Large intestine (tissue), 12 donors: ENCODE measurements at places on chromosomes 12 and 14. TPM values are rescaled to one million over a fixed set of nuclear protein-coding genes. Genes with fewer than 3 reads are reported as not detected.

Gene CLBA1
- polyA plus RNA-seq, result 7.0 TPM

Gene FBXO21
- polyA plus RNA-seq, result 32.0 TPM

Gene KRT72
- polyA plus RNA-seq, result 2.0 TPM

Gene PHC1
- 34.2 TPM for polyA plus RNA-seq

Gene PRICKLE1
- polyA plus RNA-seq, result 6.0 TPM

Gene DRAM1
- 7.8 TPM for polyA plus RNA-seq

Gene EPS8
- polyA plus RNA-seq, result 61.6 TPM

Gene NCKAP5L
- 9.7 TPM for polyA plus RNA-seq

Gene TTC7B
- 12.2 TPM for polyA plus RNA-seq

Gene GPR135
- polyA plus RNA-seq, result 3.5 TPM

Gene GRIP1
- polyA plus RNA-seq, result 6.7 TPM

Gene ENDOU
- polyA plus RNA-seq, result 1.8 TPM

Gene LRRIQ1
- 0.49 TPM for polyA plus RNA-seq

GRCh38 chr12:67019070-67019469, 250.1 kb upstream of the CAND1 start:
- DNase-seq, result no peak

GRCh38 chr12:3034067-3034750, 43.0 kb upstream of the TSPAN9 start:
- peak; percentile 40 for DNase-seq

DNA sequence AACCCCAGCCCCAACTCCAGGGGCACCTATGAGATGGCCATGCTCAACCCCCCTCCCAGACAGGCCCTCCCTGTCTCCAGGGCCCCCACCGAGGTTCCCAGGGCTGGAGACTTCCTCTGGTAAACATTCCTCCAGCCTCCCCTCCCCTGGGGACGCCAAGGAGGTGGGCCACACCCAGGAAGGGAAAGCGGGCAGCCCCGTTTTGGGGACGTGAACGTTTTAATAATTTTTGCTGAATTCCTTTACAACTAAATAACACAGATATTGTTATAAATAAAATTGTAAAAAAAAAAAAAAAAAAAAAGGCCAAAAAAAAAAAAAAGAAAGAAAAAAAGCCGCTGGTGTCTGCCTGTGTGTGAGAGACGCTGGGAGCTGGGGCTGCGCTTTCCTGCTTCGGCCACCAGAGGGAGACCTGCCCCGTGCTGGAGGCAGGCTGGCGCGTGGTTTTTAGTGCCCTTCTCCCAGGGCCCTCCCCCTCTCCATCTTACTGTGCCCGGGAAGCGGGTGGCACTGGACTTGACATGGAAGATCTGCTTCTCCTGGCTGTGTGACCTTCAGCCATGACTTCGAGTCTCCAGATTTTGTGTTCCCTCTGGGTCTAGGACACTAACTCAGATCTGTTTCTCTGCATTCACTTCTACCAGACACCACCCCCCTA, 3.4 kb upstream of the NXPH4 start:
- DNase-seq, result peak; percentile 81

DNA sequence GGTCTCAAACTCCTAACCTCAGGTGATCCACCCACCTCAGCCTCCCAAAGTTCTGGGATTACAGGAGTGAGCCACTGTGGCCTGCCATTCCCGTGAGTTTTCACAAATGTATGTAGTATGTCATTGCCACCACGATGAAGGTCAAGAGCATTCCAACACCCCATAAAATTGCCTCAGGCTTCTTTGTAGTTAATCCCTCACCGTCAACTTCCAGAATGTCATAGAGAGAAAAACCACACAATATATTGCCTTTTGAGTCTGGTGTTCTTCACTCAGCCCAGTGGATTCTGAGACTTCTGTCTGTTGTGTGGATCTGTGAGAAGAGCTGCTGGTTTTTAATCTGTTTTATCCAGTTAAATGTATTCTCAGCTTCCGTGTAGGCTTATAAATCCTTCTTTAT, 12.6 kb upstream of the CFAP251 start:
- DNase-seq, result no peak

DNA sequence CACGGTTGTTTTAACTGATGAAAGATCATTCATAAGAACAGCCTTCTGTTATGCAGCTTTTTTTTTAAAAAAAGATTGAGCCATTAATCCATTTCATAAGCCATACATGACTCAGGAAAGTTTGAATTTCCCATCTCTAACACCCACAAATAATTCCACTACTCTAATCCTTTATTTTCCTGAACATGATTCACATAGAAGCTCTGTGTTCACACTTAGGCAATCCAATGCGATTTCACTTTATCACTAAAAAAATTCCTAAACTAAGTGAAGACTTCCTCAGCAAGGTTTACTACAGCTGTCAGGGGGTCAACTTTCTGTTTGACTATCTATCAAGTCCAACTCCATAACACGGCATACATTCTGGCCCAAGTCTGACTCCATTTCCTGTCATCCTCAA, 25.9 kb downstream of the PKP2 start:
- no peak for DNase-seq

- DNase-seq, result no peak
Measured at GRCh38 chr12:132622437-132623071, 4.0 kb downstream of the P2RX2 start.

GRCh38 chr12:54033106-54033979, 493 bp downstream of the HOXC5 start:
- peak; percentile 71 for DNase-seq

DNA sequence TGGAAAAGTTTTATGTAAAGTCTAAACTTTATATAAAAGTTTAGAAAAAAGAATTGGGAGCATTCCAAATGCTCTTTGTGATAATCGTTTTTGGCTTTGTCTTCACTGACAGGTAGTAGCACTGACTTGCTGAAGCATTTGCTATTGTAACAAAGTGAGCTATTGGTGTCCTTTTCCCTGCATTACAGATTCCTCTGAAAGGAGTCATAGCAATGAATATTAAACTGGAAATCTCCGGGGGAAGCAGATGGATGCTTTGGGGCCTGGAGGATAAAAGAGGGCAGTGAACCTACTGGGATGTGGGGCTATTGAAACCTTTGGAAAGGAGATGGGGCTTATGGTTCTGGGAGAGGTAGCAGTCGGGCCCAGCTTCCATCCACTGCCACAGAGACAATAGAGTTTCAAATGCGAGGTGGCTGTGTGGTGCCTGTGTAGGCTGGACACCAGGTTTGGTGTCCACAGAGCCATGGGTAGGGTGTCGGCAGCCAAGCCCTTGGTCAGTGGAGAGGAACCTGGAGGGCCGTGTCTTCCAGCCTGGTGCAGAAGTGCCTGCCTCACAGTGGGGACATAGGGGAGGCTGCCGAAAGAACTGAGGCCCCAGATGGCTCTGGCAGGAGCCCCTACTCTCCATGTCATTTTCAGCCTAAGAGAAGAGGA, 10.1 kb downstream of the GSG1 start:
- DNase-seq, result no peak

DNA sequence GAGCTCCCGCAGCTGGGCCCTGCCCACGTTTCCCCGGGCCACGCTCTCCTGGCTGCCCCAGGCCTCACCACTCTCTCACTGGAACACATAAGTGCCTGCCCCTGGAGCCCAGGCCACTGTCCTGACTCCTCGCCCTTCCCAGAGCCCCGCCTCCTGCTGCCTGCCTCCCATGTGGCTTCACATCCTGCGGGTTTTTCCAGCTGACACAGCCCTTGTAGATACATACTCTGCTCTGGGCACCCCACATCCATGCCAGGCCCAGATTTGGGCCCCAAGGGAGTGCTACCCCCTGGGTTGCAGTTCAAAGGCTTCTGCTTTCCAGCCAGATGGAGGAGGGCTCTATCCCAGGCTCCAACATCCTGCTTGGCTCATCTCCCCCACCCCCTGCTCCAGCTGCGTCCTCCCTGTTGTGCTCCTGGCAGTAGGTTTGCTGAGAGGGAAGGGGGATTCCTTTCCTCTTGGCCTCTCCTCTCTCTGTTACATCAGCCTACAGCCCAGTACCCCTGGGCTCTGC, 60.1 kb downstream of the TSPAN9 start:
- DNase-seq, result peak; percentile 37

- peak; percentile 16 for DNase-seq
Measured at GRCh38 chr12:81257947-81258551, 180.2 kb downstream of the ACSS3 start.

- DNase-seq, result peak; percentile 44
Measured at GRCh38 chr12:51048661-51049251, 629 bp downstream of the LETMD1 start.

DNA sequence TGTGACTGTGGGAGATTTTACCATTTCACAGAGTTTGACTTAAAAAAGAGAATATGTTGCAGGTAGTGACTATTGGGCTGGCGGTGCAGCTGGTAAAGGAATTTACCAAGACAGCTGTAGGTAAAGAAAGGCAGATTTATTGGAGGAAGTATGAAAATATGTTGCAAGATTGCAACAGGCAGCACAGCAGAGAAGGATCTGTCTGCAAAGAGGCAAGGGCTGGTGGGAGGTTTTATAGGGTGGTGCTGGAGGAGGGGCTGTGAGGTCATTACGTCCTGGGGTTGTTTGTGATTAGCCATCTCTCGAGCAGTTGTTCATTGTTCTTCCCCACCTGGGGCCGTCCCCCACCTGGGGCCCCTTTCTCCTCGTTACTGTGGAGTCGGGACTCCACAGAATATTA, 62.1 kb downstream of the ACACB start:
- no peak for DNase-seq

GRCh38 chr12:14957551-14958168, 3.7 kb downstream of the ARHGDIB start:
- no peak for DNase-seq

- no peak for DNase-seq
Measured at GRCh38 chr12:123490089-123490488, 32.1 kb downstream of the SNRNP35 start.

DNA sequence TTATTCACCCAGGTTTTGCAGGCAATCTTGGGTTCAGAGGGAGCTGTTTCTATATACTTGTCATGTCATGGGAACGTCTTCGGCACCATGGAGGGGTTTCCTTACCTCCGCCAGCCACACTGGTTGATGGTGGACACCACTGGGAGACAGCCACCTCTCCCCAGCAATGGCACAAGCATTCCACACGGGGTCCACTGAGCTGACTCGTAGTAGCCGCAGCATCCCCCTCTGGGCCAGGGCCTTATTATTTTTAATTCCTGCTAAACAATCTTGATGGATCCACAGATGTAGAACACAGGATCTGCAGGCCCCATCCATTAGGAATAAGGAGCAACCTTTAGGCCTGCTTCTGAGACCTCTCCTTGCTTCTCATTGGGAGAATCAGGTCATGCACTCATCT, 132.9 kb downstream of the DICER1 start:
- DNase-seq, result no peak

- DNase-seq, result no peak
Measured at GRCh38 chr12:48005001-48005749, 899 bp upstream of the COL2A1 start.

- DNase-seq, result peak; percentile 19
Measured at GRCh38 chr14:85415015-85415712, 114.8 kb upstream of the FLRT2 start.
